Activated CD4-positive, alpha-beta T cell treated with anti-CD3 and anti-CD28 coated beads for 24 hours (primary cell): ENCODE measurements at places on chromosomes 12 and 14.

DNA sequence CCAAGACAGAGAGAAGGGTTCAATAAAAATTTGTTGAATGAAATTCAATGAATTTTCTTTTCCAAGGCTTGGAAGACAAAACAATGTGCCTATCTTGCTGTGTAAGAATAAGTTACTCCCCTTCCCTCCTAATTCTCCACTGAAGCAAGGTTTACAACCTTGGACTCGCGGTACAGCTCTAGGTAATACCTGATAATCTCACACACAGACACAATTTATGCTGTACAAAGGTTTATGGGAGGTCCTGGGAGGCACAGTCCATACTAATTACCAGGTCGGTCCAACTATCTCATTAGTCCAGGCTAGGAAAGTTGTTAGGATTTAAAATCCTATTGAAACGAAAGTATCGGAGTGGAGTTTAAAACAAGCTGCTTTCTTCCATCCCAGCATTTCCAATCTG lies 42.6 kb downstream of the NELL2 start:
- DNase-seq: no peak

DNA sequence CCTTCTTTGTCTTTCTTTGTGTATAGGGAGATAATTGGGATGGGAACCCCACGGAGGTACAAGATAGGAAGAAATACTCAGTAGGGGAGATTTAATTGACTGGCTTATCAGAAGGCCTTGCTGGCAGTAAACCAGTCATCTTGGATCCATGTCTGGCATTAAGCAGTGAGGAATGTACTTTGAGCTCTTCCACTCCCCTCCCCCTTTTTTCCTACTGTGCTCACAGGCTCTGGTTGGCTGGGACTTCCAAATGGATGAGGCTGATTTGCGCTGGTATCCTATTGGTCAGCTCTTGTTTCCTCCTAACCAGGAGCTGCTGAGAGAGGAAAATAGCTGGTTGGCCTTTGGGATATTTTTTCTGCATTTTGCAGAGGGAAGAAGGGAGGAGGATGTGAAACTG lies 24.7 kb downstream of the NGDN start:
- DNase-seq: no peak

DNA sequence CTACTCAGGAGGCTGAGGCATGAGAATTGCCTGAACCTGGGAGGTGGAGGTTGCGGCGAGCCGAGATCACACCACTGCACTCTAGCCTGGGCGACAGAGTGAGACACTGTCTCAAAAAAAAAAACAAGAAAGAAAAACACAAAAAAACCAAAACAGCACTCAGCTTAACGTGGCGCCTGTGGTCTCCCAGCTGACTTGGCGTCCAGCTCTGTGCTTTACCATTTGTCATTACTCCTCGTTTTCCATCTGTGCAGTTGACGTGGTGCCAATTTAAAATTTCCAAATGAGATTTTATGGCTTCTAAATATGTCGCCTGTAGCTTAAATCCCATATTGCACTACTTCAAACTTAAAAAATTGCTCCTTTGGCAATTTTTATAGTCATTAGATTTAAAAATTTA lies 2.0 kb downstream of the MGP start:
- DNase-seq: no peak

GRCh38 chr14:23984891-23985602 lies 3.7 kb upstream of the DHRS4L2 start:
- no peak for DNase-seq

DNA sequence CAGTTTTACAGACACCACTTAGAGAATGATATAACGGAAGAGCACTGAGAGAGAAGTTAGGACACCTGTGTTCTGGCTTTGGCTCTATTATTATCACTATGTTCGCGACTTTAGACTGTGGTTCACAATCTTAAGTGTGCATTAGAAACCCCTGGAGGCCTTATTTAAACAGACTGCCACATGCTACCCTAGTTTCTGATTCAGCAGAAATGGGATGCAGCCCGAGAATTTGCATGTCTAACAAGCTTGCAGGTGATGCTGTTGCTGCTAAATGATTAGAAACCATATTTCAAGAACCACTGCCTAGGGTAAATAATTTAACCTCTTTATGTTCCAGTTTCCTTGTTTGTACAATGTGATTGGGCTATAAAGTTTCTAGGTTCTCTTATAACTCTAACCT lies 3.6 kb upstream of the RAD51AP1 start:
- no peak for DNase-seq

DNA sequence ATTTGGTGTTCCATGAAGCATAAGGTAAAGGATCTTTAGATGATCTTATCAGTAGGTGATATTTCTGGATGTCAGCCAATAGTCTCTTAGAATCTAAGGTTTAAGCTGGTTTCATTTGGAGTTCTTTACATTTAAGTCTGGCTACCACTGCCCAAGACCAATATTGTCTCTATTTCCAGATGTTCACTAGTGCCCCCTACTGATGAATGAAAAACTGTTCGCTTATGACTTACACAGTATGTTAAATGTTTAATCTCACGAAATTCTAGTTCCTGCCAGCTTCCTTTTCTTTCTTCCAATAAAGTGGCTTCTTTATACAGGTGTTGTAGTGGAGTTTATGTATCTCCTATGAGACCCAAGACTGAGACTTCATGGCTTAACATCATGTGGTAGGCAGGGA lies 31.8 kb upstream of the MIS18BP1 start:
- DNase-seq: no peak

DNA sequence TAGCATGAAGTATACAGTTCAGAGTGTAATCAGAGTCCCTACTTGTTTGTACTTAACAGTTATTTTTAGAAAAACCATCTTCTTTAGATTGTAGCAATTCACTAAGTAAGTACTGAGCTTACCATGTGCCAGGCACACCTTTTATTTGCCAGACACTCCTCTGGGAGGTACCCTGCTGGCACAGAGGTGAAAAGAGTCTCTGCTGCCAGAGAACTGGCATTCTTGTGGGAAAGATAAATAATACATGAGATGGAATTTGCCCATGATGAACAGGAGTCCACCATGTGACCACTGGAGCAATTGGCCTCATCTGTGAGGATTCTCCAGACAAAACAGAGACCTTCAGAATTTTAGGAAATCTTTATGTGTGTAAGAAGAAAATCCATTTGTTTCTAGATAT lies 199.3 kb upstream of the SLC16A7 start:
- no peak for DNase-seq

GRCh38 chr14:31395572-31396205 lies 24.7 kb downstream of the HEATR5A start:
- no peak for DNase-seq

DNA sequence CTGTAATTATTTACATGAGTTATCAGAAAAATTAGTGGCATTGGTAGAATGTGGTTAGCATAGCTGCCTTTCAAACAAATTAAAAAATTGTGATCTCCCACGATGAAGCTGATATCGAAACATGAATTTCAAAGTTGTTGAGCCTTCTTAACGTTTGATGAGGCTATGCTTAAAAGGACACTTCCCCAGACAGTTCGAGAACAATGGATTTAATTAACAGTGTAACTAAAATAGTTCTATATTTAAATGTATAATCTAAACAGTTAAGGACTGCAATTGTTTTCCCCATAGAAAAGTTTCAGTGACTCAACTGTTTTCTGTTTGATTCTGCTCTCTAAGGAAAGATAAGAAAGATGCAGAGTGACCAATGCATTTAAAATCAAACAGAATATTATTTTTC lies 1.6 kb downstream of the CLEC2B start:
- DNase-seq: no peak

GRCh38 chr12:104121001-104121400 lies 17.0 kb downstream of the NFYB start:
- no peak for DNase-seq

GRCh38 chr14:58829594-58829993 lies 191.8 kb downstream of the DACT1 start:
- no peak for DNase-seq

GRCh38 chr14:76131071-76131965 lies 20.4 kb upstream of the GPATCH2L start:
- DNase-seq: no peak

DNA sequence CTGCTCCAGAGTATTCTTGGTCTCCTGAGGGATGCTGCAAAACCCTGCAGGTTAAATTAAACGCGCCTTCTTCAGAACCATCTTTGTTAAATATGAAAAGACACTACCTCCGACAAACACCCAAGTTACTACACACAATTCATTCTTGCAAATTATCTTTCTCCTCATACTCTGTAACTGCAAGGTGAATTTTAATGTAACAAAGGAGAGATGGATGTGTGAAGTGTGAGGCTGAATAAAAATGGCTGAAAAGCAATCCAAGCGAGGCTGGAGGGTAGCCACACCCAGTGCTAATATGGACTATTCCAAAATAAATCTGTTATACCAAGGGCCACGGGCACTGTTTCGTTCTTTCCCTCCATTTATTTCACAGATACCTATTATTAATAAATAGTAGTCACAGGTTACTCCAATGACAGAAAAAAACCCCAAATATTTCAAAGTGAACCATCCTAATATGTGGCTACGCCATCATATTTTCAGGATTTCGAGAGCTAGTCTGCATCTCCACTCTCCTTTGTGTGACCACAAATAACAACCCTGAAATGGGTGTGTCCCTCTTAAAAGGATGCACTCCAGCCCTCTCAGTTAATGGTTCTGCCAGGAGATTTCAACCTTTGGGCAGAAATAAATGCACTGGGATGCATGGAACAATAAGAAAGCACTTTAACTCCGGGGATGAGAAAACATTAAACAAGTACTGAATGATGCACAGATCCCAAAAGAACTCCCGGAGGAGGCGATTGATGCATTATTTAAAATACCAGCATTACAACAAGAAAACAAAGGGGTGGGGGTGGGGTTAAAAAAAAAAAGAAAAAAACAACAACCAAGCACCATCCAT lies 53.1 kb upstream of the CCDC175 start:
- DNase-seq: no peak

- DNase-seq: no peak
These were observed 126.7 kb upstream of the PTPRQ start for GRCh38 chr12:80317307-80317706.

DNA sequence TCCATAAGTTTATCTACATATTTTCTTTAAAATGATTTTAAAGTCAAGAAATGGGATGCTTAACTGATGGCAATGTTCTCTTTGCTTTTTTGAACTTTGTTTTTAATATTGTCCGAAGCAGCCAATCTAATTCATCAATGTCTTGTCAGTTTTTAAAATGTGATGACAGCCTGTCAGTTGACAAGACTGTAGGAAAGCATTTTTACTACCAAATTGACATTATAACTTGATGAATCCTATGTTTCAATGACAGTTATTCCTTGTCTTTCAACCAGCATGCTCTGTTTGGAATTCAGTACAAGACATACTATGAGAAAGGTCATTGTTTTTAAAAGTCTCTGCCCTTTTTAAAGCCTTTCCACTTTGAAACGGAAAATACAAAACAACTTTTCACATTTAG lies 1073.2 kb downstream of the TMTC2 start:
- DNase-seq: no peak

DNA sequence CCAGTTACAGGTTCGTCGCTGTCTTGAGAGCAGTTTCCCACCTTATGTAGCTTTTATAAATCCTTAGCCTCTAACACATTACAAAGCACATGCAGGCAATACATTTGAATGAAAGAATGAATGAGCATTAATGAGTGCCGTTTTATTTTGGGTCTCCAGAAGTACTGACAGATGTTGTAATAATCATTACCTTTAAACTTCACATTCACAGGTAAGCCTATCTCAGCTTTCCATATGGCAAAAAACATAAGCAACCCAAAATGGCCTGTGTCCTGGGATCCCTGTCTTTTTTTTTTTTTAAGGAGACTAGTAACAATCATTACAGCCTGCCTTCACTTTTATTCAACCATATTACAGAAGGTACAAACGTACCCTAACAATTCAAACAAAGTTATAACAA lies 52.9 kb upstream of the FERMT2 start:
- DNase-seq: no peak

GRCh38 chr14:74980398-74980730 lies 22.4 kb upstream of the EIF2B2 start:
- DNase-seq: no peak

DNA sequence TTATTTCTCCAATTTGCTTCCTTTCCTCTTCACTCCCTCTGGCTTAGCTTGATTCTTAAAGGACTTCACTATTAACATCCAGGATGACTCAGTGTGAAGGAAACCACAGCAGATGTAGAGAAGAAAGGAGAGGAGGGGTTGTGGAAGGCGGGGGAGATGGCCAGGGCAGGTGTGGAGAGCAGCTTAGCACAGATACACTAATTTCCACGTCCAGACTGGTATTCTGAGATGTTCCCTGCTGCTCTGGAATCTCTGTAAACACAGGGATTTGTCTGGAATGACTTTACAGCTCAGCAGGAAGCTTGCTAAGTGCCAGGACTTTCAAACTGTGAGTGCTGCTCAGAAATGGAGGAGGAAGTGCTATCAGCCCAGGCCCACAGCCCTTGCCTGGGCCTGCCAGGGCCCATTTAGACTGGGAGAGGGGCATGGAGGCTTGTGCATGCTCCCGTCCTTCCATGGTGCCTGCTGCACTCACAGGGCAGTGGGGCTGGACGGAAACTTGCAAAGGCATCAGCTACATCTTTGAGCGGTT lies 202.5 kb upstream of the DDHD1 start:
- no peak for DNase-seq

DNA sequence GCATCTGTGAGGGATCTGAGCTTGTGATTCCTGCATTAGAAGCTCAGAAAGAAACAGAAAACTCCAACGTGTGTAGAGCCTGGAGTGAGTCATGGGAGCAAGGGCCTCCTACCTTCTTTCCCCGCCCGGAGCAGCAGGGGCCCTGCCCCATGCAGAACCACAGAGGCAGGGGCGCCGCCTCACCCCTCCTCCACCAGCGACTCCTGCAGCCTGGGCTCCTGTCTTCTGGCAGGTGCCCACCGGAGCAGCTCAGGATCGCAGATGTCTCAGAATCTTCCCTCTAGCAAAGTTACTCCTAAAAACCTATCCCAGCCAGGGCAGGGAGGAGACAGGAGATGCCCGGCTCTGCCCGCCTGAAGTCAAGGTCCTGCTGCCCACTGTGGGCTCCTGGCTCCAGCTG lies 58.7 kb downstream of the STX2 start:
- DNase-seq: no peak

- DNase-seq: no peak
These were observed 57.3 kb downstream of the AVPR1A start for GRCh38 chr12:63093711-63094110.

DNA sequence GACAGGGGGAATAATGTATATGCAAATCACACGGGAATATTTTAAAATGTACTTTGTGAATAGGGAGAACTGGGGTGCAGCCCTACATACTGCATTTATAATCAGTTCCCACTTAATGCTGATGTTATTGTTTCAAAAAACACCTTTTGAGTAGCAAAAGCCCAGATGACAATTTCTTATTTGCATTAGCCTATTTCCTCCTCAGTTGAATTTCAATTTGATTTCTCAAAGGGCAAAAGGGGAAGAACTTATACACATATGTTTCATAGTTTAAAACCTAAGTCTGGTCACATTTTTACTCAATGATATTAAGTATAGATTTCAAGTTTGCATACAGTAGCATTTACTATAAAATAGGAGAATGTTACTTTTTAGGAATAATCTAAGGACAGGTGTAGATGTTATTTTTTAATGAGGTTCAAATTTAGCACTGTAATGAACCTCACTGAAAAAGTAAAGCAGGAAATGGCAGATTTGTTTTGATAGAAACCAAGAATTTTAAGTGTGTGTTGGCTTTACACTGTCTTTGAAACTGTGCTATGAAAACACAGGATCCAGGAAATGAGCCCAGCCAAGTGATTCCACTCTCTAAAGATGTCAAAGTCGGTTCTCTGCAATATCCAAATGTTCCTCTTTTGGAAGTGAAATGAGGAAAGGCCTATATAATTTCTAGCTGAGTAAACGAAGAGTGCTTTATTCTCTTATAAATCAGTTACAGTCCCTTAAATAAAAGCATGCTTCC lies 367.4 kb downstream of the BTG1 start:
- DNase-seq: no peak

- no peak for DNase-seq
These were observed 84.5 kb upstream of the EGLN3 start for GRCh38 chr14:34035177-34035933.

- DNase-seq: no peak
These were observed 12.4 kb downstream of the ZBTB42 start for GRCh38 chr14:104813286-104813685.
